Fibroblast of gingiva (primary cell): ENCODE measurements at places on chromosomes 11 and 22.
A peak's percentile ranks its signal among the peaks of the same experiment; 100 is the strongest.

GRCh38 chr22:48905206-48905975 is 922.3 kb downstream of the BRD1 start:
- DNase-seq: no peak

DNA sequence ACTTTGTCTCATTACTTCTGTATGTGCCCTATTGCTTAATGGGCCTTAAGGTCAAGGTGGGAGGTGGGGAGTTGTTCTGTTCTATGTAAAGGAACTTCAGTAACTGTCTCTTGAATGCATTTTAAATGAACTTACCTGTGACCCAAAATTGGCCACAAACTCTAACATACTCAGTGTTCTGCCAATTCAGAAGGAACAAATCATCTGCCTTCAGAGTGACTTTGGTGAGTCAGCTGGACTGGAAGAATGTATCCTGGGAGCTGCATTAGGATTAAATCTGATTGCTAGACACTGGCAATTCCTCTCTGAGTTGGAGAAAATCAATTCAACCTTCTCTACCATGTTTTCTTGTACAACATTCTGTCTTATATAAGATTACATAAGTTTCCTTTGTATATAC is 1104.8 kb downstream of the DLG2 start:
- DNase-seq: no peak

DNA sequence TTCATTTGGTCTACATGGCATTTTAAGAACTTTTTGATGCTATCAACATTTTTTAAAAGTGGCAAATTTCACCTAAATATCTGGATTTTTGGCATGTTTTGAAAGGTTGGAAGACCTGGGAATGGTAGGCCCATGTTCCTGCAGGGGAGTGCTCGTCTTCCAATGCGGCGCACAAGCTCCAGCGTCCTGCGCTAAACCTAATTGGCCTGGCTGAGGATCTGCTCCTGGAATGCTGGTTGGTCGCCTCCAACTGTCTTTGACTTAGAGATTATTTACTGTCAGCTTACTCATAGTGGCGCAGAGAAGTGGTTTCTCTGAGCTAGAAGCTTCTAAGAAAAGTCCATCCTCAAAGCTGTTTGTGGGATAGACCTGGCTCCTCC is 626 bp upstream of the LIMK2 start:
- DNase-seq: no peak

GRCh38 chr11:113319085-113319484 is 4.7 kb downstream of the TTC12 start:
- DNase-seq: no peak

- peak; percentile 90 for DNase-seq
Observed at GRCh38 chr11:106159836-106160235, 82.4 kb downstream of the AASDHPPT start.

DNA sequence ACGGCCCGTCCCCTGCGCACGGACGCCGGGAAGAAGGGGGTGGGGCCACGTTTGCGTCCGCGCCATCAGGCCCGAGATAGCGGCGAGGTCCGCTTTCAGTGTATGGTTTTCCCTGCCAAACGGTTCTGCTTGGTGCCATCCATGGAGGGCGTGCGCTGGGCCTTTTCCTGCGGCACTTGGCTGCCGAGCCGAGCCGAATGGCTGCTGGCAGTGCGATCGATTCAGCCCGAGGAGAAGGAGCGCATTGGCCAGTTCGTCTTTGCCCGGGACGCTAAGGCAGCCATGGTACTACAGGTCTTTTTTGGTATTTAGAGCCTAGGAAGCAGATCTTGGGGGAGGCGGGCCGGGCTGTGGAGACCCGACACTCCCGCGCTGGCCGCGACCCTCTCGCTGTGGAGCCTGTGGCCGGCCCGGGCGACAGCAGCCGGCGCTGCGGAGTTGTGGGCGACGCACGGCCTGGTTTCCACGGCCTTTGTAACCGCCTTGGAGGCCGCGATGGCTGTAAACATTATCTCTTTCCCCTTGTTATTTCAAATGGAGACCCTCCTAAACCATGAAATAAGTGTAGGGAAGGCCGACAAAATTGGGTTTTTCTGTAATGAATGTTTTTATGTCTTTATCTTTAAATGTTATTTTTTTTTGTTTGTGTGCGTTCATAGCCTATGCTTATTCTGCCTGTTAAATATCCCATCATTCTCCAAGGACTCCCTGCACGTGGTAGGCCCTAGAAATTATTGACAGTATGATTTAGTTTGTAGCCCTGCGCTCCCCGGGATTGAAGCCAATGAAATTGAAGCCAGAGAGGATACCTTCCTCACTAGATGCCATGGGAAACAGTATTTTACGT is at the start of gene AASDHPPT:
Gene AASDHPPT (plus strand): TSS at position 54 of the 847 bp plus-strand sequence. CDS start 49 bp downstream, at position 103.
- peak; percentile 54 for DNase-seq

DNA sequence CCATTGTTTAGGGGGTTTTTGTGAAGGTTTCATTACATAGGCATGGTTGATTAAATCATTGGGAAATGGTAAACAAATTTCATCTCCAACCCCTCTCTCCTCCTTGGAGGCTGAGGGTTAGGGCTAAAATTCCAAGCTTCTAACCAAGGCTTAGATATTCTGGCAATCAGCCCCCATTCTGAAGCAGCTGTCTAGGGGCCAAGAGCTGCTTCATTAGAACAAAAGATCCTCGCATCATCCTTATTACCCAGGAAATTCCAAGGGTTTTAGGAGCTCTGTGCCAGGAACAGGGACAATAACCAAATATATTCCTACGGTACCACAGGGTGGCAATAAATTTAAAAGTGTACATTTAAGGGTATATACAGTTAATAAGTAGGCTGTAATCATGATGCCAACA is 22.5 kb upstream of the EED start:
- DNase-seq: no peak

GRCh38 chr11:14237444-14237961 is 121.5 kb downstream of the RRAS2 start:
- DNase-seq: no peak

- DNase-seq: no peak
Observed at GRCh38 chr11:90874281-90874680, 651.4 kb upstream of the CHORDC1 start.

GRCh38 chr22:37057796-37058510 is 6.4 kb downstream of the KCTD17 start:
- DNase-seq: no peak

GRCh38 chr11:57358543-57358961 is 20.4 kb downstream of the P2RX3 start:
- no peak for DNase-seq

- no peak for DNase-seq
Observed at GRCh38 chr22:46673205-46673604, 53.0 kb downstream of the GRAMD4 start.

DNA sequence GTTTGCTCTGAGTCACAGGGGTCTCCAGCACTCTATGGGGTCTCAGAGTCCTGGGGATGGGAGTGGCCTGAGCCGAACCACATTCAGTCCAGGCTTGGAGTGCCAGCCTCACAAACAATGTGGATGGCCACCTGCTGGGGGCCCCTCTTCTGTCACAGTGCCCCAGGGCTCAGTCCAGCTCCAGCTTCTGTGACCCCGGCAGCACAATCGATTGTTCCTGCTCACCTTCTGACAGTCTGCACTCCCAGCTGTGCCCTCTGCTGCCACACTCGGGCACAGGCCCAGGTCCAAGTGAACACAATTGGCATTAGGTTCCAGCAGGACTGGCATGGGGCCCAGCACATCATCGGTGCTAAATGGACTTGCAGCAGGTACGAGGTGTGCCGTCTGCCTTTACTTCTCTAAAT is 84.8 kb downstream of the TP53I11 start:
- no peak for DNase-seq

GRCh38 chr11:70205049-70205725 is 2.1 kb downstream of the FADD start:
- no peak for DNase-seq

- DNase-seq: no peak
Observed at GRCh38 chr11:78349624-78350023, 68.0 kb downstream of the GAB2 start.

DNA sequence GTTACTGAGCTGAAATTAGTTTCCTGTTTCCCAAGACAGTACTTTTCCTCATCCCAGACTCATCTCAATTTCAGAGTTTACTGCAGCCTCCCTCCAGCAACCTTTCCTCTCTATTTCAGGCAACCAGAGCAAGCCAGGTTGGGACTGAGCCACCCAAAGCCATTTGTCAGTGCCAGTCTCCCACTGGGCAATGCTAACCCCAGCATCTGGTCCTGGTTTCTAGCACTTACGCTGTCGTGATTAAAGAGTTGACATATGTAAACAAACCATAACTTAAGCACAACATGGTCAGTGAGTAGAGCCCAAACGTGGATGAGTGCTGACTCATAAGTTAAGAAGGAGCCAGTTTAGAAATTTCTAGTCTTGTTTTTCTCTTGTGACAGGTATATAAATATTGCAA is 119.6 kb upstream of the BLID start:
- DNase-seq: peak; percentile 98

GRCh38 chr11:75667831-75668450 is 897 bp downstream of the MAP6 start:
- peak; percentile 33 for DNase-seq
